ENCODE measurements at places on chromosomes 16 and 17.

DNA sequence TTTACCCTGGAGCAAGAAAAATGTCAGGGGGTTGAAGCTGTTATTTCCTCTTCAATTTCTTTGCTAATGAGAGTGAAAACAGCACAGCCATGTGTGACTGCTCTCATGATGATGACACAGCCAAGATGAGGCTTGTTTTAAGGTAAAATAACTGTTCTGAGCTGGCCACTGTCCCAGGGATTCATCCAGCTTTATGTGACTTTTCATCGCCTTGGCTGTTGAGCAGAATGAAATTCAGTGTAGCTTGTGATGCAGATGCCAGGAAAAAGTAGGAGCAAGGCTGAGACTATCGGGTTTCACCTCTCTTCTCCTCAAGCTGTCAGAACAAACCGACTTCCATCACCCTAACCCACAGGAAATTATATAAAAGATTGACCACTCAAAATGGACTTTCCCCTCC is 361.8 kb upstream of the CDH5 start:
- no peak for DNase-seq

- DNase-seq, result no peak
Observed at GRCh38 chr17:73189417-73190099, 3.3 kb upstream of the COG1 start.

- no peak for DNase-seq
Observed at GRCh38 chr16:283033-283805, at the start of gene PDIA2. Gene PDIA2 (plus strand): TSS chr16:283164. CDS start chr16:283170, 6 bp downstream.

GRCh38 chr17:68670967-68671693 is 70.0 kb upstream of the FAM20A start:
- DNase-seq, result no peak

DNA sequence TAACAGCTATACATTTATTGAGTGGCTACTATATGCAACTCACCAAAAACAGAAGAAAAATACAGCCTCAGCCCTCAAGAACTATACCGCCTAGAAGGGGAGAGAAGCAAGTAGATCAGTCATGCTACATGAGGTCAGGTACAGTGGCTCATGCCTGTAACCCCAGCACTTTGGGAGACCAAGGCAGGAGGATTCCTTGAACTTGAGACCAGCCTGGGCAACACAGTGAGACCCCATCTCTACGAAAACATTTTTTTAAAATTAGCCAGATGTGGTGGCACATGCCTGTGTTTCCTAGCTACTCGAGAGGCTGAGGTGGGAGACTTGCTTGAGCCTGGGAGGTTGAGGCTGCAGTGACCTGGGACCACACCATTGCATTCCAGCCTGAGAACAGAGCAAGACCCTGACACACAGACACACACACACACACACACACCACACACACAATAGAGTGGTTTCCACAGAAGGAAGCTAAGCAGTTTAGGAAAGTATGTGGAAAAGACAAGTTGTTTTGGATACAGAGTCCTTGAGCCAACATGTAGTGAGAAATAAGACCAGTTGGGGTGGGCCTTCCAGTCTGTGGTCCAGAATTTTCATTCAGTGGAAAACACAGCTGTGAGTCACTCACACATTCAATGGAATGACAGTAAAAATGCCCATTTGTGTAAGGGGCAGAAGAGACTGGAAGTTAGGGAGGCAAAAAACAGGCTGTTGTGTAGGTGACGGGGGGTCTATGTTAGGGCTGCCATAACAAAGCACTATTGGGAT is 10.7 kb upstream of the SNTB2 start:
- DNase-seq, result no peak

DNA sequence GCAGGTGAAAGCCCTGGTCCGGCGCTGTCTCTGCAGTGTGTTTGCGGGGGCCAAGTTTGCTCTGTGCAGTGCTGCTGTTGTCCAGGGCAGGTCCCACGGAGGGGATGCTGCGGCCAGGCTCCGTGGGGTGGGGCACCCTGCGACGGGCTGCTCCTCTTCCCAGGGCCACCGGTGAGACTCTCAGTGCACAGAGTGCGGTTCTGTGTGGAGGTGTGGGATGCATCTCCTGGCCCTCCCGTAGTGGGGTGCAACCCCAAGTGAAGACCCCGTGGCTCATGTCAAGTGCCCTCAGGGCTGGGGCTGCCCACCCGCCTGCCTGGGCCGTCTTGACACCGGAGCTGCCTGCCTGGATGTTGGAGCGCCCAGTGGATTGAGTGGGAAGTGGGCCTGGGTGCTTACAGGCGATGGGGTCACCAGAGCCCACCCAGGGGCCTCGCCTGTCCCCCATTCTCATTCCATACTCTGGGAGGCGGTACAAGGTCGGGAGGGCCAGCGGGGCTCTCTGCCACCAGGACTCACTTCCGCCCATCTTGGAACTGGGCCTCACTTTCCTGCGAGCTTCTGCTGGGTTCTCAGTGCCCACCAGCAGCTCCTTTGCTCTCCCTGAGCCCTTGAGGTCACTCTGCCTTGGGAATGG is 119.9 kb downstream of the BANP start:
- DNase-seq, result no peak

DNA sequence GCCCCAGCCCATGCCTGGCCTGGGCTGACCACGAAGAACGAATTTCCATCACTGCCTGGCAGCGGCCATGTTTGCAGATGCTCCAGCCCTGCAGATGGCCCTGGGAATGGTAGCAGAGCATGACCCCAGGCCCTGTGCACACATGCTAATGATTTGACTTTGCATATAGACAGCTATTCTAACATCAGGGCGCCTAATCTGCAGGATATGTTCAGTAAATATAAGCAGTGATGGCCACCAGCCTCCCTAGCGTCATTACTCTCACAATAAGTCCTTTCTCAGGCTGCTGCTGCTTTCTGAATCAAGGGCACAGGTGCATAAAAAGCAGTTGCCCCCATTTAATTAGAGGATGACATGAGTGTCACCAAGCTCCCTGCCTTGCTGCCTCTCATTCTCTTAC is 24.2 kb downstream of the DNAH9 start:
- DNase-seq, result no peak

GRCh38 chr16:88088161-88088581 is 136.9 kb downstream of the BANP start:
- no peak for DNase-seq

GRCh38 chr16:87657621-87658192 is 55.4 kb downstream of the JPH3 start:
- no peak for DNase-seq

DNA sequence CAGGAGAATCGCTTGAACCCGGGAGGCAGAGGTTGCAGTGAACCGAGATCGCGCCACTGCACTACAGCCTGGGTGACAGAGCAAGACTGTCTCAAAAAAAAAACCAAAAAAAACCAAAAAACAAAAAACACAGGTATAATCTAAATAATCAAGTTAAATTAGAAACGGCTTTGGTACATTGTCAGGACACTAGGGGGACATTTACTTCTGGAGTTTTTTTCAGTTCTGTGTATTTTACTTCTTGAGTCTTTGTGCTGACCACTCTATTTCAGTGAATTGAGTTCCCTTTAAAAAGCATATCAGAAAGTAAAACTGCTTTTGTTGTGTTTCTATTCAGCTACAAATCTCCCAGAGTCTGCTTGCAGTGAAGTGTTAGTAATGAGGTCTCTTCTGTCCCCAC is 36.3 kb downstream of the DHRS7B start:
- DNase-seq, result no peak

DNA sequence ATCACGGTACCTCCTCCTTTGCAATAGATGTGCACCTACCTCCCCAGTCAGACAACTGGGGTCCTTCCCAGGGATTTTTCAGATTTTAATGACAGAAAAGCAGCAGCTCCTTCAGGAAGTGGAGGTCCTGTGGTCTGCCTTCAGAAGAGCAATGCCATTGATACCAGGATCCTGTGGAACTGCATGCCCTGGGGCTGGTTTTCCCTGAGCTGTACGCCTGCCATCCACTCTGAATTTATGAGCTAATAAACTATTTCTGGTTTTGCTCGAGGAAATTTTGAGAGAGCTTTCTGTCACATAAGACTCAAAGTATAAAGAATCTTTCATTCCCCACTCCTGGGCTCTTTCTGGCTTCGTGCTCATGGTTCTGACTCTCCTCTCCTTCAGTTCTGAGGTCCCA is 10.0 kb upstream of the CCL23 start:
- DNase-seq, result no peak

GRCh38 chr16:23408823-23409298 is 44.1 kb downstream of the COG7 start:
- DNase-seq, result no peak

- DNase-seq, result no peak
Observed at GRCh38 chr17:39792526-39793221, 54.9 kb downstream of the GRB7 start.

GRCh38 chr17:8441690-8442089 is 6.0 kb downstream of the NDEL1 start:
- no peak for DNase-seq

- no peak for DNase-seq
Observed at GRCh38 chr16:74030000-74030706, 266.5 kb upstream of the PSMD7 start.

DNA sequence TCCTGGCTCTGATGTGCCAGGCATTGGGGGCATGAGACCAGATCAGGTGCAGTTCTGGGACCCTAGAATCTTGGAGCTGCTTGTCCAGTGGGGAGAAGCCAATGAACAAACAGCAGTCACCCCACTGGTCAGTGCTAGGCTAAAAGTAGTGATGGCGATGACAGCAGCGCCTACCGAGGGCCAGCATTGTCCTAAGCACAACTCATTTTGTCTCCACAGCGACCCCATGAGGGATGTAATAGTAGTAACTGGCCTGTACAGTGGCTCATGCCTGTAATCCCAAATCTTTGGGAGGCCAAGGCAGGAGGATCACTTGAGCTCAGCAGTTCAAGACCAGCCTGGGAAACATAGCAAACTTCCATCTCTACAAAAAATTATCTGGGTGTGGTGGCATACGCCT is 6.2 kb downstream of the SMCR8 start:
- no peak for DNase-seq

DNA sequence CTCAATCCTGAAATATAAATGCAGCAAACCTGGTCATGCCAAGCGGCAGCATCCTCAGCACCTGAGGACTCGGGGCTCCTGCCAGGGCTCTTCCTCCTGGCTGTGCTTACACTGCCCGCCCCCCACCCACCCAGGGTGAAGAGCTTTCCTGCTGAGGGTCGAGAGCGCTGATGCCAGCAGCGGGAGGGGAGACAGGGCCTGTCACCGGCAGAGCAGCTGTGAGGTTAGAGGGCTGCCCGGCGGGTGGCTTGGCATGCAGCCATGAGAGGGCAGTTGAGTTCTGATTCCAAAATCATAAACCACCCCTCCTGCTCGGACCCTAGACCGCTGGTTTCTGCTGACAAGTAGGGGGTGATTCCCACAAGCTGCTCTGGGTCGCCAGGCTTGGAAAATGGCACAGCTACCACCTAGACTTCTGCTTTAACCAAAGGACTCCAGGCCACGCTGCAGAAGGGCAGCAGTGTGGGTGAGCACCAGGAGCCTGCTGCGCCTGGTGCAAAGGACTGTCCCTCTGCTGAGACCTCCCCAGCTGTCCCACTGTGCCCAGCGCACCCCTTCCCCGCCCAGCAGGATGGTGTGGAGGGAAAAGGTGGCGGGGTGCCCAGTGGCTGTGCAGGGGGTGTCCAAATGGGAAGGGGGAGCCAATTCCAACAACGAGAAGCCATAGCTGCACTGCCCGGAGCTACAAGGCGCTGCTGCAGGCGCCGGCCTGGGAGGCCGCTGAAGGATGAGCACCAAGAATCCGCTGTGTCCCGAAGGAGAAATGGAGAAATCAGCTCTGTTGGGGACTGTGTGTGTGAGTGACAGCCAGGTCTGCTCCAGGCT is 26.6 kb downstream of the MXRA7 start:
- DNase-seq, result no peak

DNA sequence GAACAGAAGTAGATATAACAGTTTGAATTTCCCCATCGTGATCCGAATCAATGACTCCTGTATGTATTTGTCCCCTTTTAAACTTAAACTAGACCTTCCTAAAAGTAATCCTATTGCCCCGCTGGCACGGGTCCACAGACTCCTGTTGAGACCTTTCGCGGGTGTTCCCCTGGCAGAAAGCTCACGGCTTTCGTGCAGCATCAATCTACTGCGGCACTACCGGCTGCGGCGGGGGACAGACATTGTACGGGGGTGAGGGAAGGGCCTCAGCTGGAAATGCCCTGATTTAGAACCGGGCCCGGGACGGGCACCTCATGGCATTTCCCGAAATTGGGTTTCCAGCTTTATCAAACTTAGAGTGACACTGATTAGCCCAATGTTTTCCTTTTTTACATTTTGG is 14.6 kb downstream of the IL32 start:
- DNase-seq, result no peak

- DNase-seq, result no peak
Observed at GRCh38 chr17:39186481-39187002, 10.9 kb downstream of the CACNB1 start.

DNA sequence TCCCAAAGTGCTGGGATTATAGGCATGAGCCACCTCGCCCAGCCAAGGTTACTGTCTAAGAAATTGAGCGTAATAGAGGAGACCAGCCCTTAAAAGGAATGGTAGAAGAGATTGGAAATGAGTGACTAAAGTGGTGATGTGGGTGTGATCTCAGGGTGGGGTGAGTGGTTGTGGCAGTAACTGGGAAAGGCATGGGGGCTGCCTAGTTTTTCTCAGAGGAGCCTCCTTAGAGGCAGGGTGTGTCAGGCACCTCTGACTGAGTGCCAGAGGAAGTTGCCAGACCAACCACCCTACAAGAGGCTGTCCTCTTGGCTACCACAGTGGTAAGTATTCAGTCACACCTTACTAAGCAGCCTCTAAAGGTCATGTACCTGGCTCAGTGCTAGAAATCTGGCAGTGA is 8.9 kb downstream of the DUS2 start:
- DNase-seq, result no peak

DNA sequence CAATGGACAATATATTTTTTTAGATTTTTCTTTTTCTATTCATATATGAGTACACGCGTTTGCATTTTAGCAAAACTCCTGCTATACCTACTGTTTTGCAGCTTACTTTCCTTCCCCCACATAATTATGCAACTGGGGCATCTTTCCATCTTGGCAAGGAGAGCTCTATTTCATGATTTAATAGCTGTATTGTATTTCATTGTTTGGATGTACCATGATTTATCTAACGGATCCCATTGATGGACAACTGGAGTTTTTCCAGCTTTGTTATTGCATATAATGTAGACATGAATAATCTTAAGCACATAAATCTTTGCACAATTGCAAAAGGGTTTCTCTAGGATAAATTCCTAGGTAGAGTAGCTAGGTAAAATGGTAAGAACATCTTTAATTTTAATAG is 133.9 kb downstream of the PITPNC1 start:
- DNase-seq, result no peak
